Stimulated activated CD4-positive, alpha-beta T cell treated with anti-CD3 and anti-CD28 coated beads, Interleukin-1b, Interleukin-23, amount 100 ng/mL, for 48 hours (primary cell): ENCODE measurements at places on chromosomes 12 and 14.

DNA sequence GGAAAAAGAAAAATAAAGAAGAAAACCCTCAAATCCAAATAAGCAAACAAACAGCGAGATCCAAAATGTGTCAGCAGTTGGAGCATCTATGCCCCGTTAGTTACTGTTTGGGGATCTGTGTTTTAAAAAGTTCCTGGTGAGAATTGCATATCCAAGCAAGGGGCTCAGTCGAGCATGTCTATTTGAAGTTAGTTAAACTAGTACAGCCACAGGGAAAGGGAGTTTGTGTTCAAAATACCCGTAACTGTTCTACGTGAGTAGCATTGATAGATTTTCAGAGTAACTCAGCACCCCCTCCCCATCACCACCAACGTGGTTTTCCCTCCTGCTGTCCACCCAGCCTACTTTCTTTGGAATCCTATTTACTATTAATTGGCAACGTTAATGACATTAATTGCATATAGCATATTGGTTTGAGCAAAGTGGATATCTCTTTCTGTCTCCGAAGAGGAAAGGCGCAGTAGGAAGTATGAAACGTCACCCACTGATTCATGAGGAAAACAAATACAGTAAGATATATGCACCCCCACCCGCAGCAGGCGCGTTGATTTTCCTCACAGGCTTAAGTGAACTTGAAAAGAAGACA lies 1.5 kb downstream of the NPAS3 start:
- no peak for DNase-seq

DNA sequence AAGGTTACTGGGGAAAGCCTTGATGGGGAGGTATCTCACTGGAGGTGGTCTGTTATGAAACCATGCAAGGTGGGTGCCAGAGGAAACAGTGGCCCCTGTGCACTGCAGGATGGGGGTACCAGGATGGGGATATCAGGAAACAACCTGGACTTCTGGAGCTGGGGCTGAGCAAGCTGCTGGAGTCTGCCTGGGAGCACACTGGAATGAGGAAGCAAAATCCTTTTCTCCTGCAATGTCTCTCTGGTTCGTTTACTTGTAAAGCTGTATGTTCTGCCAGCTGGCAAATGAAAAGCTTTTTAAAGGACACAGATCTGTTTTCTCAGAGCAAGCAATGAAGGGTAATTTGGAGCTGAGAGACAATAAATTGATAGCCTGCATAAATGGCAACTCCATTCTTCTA lies 23.2 kb upstream of the SERPINA1 start:
- DNase-seq = no peak

DNA sequence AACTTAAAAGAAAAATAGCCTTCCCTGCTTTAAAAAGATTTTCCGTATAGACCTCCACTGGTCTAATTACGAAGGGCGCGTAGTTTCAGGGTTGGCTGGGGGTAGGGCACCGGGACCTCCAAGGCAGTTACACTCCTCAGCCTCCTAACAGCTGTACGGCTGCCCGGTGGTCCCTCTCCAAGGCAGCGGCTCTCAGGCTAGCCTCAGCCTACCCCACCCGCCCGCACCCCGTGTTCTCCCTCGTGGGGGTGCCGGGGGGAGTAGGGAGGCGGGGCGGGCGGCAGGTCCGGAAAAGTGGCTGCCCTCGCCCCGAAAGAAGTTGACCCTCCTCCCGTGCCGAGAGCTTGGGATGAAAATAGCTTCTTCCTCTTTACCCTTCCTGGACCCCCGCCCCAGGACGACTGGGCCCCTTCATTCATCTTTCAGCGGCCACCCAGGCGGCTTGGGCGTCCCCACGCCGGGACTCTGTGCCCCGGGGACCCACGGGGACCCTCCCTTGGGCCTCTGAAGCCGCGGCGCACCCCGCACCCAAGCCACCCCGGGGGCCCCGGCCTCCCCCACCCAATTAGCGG lies 991 bp upstream of the RCOR1 start:
- DNase-seq = peak; percentile 4

- DNase-seq = no peak
Observed at GRCh38 chr12:110197003-110197402, 72.8 kb downstream of the IFT81 start.

- no peak for DNase-seq
Observed at GRCh38 chr12:59934486-59934885, 338.7 kb downstream of the SLC16A7 start.

DNA sequence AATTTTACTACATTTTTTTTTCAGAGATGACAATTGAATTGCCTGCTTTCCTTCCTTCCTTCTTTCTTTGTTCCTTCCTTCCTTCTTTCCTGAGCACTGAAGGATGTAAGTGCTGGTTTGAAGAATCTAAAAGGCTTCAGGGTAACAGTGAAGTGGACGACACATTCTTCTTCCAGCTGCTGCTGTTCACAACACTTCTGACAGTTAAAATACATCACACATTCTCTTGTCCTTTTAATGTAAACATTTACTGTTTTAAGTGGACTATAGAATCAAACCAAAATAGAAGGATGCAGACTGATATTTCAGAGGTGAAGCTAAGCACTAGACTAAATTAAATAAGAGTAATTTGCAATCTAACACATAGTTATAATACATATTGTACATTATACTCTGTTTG lies 151.5 kb downstream of the MSRB3 start:
- no peak for DNase-seq

DNA sequence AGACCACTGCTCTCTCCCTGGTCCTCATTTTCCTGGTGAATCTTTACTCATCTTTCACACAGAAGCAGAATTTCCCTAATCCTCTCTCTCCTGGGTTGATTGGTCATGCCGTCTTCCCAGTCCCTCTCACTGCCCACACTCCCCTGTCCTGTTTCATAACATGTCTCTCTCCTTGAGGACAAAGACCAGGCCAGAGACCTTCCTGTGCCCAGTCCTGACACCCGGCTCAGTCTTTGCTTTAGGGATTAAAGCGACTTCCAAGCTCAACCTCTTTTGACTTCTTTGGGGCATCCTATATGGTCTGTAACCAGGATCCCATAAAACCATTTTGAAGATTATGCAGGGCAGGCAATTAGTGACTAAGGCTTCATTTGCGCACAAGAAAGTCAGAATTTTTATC lies 105.5 kb downstream of the BCL11B start:
- no peak for DNase-seq

DNA sequence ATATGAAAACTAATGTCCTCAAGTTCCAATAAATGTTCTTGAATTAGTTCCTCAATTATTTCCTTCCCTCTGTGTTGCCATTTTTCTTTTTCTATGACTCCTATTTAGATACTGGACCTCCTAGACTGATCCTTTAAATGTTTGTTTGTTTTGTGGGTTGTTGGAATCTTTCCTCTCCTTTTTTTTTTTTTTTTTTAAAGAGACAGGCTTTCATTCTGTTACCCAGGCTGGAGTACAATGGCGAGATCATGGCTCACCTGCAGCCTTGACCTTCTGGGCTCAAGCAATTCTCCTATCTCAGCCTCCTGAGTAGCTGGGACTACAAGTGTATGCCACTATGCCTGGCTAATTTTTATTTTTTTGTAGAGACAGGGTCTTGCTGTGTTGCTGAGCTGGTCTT lies 9.6 kb downstream of the PRKAG1 start:
- no peak for DNase-seq

DNA sequence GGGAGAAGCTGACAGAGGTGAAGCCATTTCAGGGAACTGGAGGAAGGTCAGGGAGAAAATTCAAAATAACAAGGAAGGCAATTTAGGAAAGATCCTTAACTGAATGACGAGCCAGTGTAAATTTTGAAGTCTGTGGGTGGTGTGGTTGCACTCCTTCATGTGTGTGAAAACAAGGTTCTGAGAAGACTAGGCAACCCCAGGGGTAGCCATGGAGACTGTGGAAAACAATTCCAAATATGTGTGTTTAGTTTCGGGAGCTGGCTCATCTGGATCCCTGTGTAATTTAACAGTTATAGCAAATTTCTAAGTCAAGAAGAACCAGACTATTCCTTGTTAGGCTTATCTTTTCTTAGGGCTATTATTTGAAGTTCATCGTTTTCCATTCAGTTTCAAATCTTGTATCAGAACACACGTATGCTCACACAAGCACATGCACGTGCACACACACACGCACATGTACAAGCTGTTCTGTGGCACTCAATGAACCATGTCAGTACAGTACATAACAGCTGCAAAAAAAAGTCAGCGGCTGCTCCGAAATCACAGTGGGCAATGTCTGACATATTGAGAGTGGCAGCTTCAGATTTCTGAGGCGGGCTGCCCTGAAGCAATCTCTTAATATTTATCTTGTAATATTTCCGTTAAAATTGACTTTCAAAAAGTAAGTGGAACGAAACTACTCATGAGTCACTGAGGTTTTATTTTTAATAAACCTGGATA lies 411.2 kb downstream of the AEBP2 start:
- no peak for DNase-seq

DNA sequence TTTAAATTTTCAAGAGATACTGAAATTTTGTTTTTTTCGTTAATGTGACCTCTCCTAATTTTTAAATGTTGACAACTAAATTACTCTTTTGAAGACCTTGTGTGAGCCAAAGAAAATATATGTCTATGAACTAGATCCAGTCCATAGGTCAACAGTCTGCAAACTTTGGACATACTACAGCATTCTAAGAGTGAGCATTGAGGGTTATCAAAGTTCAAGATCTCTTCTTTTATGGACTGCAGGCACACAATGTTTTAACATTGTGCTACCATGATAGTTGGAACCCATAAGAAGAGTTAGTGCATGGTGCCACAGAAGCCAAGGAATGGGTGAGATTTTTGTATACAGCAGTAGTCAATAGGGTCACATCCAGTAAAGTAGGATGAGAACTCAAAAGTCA lies 43.0 kb upstream of the ACSS3 start:
- DNase-seq = no peak

GRCh38 chr14:49893309-49894213 lies 679 bp downstream of the ARF6 start:
- DNase-seq = peak; percentile 87

DNA sequence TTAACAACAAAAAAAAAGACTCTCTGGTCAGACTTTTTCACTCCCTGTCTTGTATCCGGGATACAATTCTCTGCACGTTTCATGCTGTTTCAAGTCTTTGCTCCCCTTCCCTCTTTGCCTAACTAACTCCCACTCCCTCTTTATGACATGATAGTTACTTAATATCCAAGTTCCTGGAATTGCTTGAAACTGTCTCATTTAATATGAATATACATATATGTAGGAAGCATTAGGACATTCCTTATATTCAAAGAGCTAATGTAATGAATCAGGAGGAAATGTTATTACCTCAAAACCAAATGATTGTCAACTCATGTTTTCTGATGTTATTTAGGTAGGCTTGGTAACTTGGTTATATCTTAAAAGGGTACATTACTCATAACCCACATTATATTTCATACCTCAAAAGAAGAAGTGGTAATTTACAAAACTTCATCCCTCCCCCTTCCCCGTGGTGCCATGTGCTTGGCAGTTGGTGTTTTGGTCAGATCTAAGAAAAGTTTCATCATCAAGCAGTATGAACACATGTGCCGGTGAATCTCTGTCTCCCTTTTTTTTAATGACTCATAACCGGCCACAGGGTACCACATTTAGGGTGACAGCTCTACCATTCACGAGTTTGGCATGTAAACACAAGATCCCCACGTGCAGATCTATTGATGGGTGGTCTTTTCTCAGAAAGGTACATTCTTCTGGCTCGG lies 56.5 kb downstream of the HCAR2 start:
- DNase-seq = peak; percentile 78

GRCh38 chr14:105090493-105091053 lies 25.3 kb upstream of the GPR132 start:
- DNase-seq = peak; percentile 86

- DNase-seq = peak; percentile 46
Observed at GRCh38 chr12:53695152-53696145, 19.6 kb upstream of the ATP5MC2 start.

GRCh38 chr12:100827901-100828520 lies 33.4 kb downstream of the ANO4 start:
- no peak for DNase-seq

DNA sequence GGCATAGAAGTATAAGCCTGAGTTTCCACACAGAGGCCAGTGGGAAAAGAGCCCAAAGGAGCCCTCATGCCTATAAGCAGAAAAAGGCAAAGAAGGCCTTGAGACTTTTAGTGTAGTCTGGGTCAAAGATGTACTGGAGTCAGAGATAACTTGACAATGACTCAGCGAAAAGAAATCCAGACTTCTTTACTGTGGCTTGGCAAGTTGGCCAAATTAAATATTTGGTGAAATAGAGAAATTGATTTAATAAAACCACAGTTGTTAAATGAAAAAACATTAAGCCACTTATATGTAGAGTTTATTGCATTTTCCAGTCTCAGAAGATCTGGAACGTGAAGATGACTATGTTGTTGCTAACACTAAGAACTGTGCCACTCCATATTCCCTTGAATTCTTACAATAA lies 105.1 kb downstream of the TMTC3 start:
- no peak for DNase-seq

- no peak for DNase-seq
Observed at GRCh38 chr14:89190765-89191513, 226.1 kb downstream of the FOXN3 start.

GRCh38 chr12:6215932-6216494 lies 15.8 kb downstream of the CD9 start:
- DNase-seq = no peak

- no peak for DNase-seq
Observed at GRCh38 chr12:122517877-122518276, 8.9 kb downstream of the RSRC2 start.

DNA sequence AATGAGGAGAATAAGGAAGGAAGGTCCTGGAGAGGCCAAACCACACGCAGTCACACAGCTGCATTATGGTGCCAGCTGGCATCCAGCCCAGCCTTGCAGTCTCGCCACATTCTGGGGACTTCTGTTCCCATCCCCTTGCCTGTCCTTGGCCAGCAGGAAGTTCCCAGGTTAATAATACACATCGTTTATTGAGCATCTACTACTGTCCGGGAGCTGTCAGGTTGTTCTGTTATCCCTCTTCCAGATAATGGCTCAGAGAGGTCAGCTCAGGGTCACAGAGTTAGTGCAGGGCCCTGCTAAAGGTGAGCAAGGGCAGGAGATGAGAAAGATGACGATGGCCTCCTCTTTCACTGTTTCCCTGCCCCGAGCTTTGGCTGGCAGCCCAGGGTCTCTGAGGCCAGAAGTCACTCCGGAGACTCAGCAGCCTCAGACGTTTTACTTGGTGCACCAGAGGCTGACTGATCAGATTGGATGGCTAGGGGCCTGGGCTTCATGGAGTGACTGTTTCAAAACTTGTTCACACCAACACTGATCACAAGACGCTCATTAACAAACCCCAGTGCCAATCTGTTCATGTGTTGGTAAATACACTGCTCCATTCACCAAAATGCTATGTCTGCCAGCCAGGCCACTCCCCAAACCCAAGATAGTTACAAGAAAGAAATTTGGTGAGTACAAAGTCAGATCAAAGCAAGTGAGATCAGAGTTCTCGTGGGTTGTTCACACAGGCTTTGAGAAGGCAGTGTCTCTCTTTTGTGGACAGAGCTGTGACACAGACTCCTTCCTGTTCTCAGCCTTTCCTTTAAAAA lies 79.2 kb downstream of the B4GALNT3 start:
- DNase-seq = no peak

- no peak for DNase-seq
Observed at GRCh38 chr14:49193332-49194065, 392.7 kb downstream of the RPS29 start.

DNA sequence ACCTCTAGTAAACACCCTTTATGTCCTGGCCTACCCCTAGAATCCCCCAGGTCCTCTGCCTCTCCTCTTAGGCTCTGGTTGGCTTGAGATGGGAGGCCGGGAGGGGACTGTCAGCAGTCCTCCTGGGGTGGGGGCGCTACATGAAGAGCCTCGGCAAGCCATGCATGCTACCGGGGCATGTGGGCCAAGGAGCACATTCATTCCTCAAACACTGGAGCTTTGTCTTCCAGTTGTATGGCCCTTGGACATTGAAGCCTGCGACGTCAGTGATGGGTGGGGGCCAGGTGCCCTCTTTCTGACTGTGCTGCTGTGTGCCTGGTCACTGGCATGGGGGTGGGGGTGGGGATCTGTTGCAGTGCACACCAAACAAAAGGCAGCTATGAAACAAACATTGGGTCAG lies 15.8 kb upstream of the CELA1 start:
- no peak for DNase-seq
